ENCODE measurements at places on chromosomes 16 and 17. TPM values are rescaled to one million over a fixed set of nuclear protein-coding genes. Genes with fewer than 3 reads are reported as not detected.

Gene CD300LG
- total RNA-seq = 121 TPM

Gene NACA2
- total RNA-seq = not detected

DNA sequence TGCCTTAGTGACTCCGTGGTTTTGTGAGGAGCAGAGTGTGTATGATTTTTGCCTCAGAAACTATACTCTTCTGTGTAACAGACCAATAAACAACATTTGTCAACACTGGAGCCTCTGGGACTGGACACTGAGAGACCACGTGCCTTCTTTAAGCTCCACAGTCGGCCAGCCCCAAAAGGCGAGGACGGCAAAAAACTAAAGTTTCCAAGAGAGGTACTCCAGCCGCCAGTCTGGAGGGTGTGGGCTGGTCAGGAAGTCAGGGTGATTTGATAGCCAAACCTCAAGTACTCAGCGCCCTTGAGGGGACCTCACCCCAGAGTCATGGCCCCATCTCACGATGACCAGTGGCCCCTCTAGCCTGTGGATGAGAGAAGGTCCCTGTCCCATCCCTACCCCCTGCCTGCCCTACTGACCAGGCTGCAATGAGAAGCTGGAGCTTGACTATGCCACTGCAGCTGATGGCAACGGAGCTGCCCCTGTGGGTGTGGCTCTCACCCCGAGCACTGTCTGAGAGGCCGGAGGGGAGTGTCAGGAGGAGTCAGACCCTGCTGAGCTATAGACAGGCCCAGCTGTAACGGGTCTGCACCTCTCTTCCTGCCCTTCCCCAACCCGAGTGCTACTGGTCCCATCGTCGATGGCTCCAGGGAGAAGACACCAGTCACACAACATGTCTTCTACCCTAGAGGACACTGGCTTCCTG, 19.8 kb downstream of the MNT start:
- no peak for DNase-seq

Gene ZNF750
- total RNA-seq = 0.26 TPM

DNA sequence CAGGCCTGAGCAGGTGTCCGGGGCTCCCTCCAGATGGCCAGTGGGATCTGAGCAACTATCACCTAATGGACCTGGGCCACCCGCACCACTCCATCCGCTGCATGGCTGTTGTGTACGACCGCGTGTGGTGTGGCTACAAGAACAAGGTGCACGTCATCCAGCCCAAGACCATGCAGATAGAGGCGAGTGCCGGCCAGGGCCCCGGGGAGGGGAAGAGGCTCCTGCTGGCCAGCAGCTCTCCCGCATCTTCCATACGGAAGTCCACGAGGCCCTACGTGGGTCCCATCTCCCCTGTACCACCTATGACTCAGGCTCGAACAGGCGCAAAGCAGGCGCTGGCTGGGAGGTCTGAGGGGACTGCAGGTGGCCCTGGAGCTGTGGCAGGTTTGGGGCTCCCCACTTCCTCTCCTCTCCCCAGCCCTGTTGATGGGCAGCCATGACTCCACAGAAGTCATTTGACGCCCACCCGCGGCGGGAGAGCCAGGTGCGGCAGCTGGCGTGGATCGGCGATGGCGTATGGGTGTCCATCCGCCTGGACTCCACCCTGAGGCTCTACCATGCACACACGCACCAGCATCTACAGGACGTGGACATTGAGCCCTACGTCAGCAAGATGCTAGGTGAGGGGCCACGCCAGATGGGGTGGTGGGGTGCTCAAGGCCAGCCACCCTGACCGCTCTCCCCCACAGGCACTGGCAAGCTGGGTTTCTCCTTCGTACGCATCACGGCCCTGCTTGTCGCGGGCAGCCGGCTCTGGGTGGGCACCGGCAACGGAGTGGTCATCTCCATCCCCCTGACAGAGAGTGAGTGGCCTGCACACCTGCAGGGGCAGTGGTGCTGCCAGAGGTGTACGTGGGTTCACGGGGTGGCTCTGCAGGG, 4.0 kb downstream of the NME3 start:
- DNase-seq = no peak

- DNase-seq = no peak
Measured at GRCh38 chr17:2302778-2303203, 794 bp downstream of the SMG6 start.

Gene MYH8
- total RNA-seq = not detected

Gene SMPD3
- total RNA-seq = 0.58 TPM

GRCh38 chr16:27928542-27928941, 135.0 kb downstream of the GSG1L start:
- no peak for DNase-seq

DNA sequence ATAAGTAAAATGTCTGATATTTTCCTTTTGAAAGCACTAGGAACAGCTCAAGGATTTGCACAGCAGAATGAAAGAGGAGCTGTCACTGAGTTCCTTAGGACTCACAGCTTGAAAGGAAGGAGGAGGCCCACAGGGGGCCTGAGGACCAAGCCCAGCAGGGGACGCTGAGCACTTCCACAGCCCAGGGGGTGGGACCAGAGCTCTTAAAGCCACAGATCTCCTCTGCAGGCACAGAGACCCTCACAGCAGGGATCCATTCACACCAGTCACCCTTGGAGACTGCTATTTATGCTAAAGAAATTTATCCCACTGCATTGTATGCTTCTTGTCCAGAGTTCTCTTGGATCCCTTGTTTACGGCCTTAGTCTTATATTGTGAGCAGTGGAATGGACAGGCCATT, 253.3 kb downstream of the STX8 start:
- DNase-seq = no peak

DNA sequence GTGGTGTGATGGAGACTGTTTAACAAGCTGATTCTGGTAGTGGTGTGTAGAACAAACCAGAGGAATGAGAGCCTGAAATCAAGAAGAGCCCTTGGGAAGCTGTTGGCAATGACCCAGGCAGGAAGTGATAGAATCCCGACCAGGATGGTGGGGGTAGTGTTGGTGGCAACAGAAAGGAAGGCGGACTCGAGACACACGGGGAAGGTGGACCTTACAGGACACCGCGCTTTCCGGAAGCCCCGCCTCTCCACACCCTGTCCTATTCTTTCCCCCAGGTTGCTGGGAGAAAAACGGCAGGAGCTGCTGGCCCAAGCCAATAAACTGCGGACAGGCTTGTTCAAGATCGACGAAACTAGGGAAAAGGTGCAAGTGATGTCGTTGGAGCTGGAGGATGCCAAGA, 30.0 kb upstream of the KDM6B start:
- no peak for DNase-seq

- DNase-seq = no peak
Measured at GRCh38 chr17:31787857-31788570, 71.0 kb downstream of the COPRS start.

GRCh38 chr17:38400286-38400685, 28.0 kb upstream of the ARHGAP23 start:
- DNase-seq = peak; percentile 33

GRCh38 chr16:56915336-56916119, 16.4 kb upstream of the HERPUD1 start:
- DNase-seq = no peak

GRCh38 chr16:87165885-87166284, 151.3 kb downstream of the C16orf95 start:
- peak; percentile 30 for DNase-seq

Gene PRSS8
- total RNA-seq = 0.51 TPM

DNA sequence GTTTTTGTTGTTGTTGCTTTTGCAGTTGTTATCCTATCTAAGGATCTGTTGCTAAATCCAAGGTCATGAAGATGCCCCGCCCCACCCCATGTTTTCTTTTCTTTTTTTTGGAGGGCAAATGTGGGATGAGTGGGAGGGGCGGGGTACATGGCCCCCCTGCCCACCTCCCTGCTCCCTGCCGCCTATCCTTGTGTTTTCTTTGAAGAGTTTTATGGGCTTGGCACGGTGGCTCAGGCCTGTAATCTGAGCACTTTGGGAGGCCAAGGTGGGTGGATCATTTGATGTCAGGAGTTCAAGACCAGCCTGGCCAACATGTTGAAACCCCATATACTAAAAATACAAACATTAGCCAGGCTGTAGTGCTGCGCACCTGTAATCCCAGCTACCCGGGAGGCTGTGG, 18.8 kb upstream of the GOSR1 start:
- no peak for DNase-seq

GRCh38 chr17:79490530-79490929, 120.3 kb downstream of the RBFOX3 start:
- DNase-seq = no peak

Gene TBC1D3E
- total RNA-seq = not detected

DNA sequence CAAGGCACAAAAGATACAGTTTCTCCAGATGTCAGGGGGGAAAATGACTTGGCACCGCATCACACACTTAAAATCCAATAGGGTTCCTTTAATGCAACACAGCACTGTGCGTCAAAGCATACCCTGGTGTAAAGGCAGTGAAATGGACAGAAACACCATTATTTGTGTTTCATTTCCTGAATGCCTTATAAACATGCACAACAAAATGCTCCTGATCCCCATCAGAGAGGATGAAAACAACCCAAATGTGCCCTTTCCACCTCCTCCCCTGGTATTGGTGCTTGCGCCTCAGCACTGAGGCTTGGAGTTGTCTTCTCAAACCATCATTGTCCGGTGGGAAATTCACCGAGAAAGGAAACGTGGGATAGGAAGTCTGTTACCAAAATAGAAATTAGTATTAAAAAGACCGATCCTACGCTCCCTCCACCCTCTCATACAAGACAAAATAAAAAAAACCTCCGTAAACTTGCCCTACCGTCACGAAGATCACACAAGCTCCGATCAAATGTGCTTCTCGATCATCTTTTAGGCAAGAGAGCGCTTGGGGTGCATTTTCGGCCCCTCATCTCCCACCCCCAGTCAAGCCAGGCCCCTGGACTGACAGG, 722 bp downstream of the CDC27 start:
- no peak for DNase-seq

Gene SYCE1L
- total RNA-seq = 1.3 TPM

Gene TNS4
- total RNA-seq = 0.16 TPM

Gene SGCA
- total RNA-seq = 0.32 TPM

Gene CCL16
- total RNA-seq = not detected

GRCh38 chr17:55659661-55660060, 63.0 kb downstream of the TMEM100 start:
- no peak for DNase-seq

DNA sequence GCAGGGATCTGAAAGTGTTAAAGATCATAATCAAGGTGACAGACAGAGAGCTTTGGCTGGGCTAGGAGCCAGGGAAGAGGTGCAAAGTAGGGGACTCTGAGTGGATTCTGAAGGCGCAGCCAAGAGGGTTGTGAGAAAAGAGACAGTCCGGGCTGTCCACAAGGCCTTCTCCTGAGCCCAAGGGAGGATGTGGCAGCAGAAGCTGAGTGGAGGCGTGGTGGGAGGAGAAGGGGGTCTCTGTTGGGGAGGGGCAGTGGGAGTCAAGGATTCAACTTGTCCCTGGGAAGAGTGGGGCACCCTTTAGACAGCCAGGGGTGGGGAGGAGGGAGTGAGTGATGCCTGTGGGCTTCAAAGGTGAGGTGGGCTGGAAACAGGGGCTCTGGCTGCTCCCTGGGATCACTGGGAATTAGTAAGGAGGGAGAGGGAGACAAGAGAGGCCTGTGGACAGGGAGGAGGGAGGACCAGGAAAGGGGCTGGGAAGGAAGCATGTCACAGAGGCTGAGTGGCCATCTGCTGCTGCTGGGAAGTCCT, 10.6 kb downstream of the CES1 start:
- no peak for DNase-seq

GRCh38 chr17:81034779-81035520, at the start of gene BAIAP2:
Gene BAIAP2, plus strand, starts transcription at chr17:81035151. Its CDS starts 104 bp downstream, at chr17:81035255.
- peak; percentile 99 for DNase-seq

GRCh38 chr17:63701868-63702720, 2.2 kb upstream of the LIMD2 start:
- DNase-seq = no peak

- DNase-seq = no peak
Measured at GRCh38 chr17:8791910-8792270, 7.3 kb downstream of the MFSD6L start.

- DNase-seq = no peak
Measured at GRCh38 chr17:49734515-49735490, 27.0 kb upstream of the SLC35B1 start.

Gene FBXL20
- 17.4 TPM for total RNA-seq

GRCh38 chr16:77844801-77845200, 56.4 kb downstream of the VAT1L start:
- DNase-seq = no peak

DNA sequence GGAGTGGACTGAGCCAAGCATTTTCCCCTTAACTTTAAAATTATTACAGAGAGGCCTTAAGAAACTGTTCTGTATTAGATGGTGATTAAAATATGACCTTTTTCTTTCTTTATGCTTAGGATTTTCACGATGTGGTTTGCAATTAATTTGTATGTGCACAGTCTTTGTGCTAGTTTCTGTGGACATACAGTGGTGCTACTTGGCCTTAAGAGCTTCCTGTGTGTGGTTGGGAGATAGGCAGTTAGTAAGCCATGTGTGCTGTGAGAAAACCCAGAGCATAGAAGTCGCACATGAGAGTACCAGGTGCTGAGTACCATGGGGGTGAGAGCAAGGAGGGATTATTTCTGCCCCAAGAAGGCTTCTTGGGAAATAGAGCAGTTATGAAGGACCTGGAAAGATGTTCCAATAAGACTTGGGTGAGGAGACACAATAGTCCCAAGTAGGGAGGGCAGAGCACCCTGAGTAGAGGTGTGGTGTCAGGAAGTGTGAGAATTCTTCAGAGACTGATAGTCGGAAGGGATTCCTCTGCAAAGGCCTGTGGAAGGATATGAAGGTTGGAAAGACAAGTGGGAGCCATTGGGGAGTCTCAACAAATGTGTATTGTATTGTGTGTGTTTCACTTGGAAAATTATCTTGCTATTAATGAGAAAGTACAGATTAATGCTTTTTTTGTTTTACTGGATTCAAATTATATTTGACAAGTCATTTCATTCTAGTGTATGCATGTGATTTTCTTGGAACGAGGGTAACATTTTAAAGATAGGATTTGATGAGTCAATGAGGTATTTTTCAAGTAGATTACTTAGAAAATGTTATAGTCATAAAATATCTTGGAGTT, 239.9 kb downstream of the PRKCA start:
- no peak for DNase-seq

Measured in mesenteric fat pad (tissue), 1 donor.